Urinary bladder (tissue), 4 donors: ENCODE measurements at places on chromosomes 7 and 10. TPM values are rescaled to one million over a fixed set of nuclear protein-coding genes. Genes with fewer than 3 reads are reported as not detected.

GRCh38 chr10:74255888-74256357, 104.9 kb downstream of the ADK start:
- no peak for DNase-seq

CHAT gene
- 0.14 TPM for polyA plus RNA-seq

GRCh38 chr7:147912946-147913638, 677.5 kb upstream of the C7orf33 start:
- DNase-seq, result no peak

ACSM6 gene
- 0.42 TPM for polyA plus RNA-seq

CCDC172 gene
- not detected for polyA plus RNA-seq

SEC61A2 gene
- 6.4 TPM for polyA plus RNA-seq

GRCh38 chr10:35300063-35300699, 36.1 kb upstream of the CCNY start:
- no peak for DNase-seq

- no peak for DNase-seq
Measured at GRCh38 chr10:84401854-84402611, 73.6 kb downstream of the CCSER2 start.

- DNase-seq, result no peak
Measured at GRCh38 chr7:152351168-152351567, 84.6 kb downstream of the KMT2C start.

LRGUK gene
- 0.06 TPM for polyA plus RNA-seq

TLX1 gene
- not detected for polyA plus RNA-seq

EIF5AL1 gene
- 0.85 TPM for polyA plus RNA-seq

- no peak for DNase-seq
Measured at GRCh38 chr7:29365423-29365822, 170.8 kb downstream of the CHN2 start.

- DNase-seq, result no peak
Measured at GRCh38 chr10:119061352-119061751, 19.3 kb downstream of the EIF3A start.

DNA sequence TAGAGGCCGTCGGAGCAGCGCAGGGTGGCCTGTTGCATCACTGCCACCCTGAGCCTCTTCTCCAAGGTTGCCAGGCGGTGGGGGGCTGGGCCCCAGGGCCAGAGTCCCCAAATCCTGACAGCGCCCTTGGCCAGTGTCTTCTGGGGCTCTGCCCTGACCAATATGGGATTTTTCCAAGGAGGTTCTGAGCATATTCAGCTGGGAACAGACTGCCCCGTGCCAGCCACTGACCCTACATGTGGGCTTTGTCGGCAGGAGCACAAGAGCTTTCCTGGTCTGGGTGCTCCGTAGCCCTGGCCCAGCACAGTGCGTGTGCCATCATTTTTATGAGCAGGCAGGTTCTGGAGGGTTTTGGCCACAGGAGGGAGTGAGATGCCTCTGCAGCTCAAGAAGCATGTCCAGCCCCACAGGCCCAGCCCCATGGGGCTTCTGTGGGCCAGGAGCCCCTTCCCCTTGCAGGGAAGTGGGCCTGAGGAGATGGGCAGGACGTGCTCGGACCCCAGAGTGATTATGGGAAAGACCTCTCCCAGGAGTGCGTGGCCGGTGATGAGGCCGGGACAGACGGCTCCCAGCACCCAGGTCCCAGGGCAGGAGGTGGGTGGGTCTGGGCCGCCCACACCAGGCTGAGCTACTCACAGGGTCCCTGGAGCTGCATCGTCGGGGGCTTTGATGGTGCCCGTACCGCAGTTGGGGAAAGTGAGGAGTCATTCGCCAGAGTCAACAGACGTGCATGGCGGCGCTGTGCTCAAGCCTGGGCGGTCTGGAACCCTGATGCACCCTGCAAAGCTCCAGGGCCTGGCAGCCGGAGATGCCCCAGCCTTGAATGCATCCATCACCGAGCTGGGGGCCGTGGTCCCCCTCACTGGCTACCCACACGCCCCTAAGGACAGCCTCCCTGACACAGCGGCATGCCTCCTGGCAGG, 66.6 kb downstream of the PWWP2B start:
- no peak for DNase-seq

CALY gene
- 1.1 TPM for polyA plus RNA-seq

DNA sequence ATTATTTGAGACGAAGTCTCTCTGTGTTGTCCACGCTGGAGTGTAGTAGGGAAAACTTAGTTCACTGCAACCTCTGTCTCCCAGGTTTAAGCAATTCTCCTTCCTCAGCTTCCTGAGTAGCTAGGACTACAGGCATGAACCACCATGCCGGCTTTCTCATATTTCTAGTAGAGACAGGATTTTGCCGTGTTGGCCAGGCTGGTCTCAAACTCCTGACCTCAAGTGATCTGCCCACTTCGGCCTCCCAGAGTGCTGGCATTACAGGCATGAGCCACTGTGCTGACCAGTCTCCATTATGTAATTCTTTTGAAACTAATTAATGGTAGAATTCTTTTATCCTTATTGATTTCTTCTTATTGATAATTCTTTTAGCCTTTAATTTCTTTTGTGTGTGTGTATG, 32.5 kb downstream of the PCLO start:
- no peak for DNase-seq

GRCh38 chr7:138979226-138979979, 1.8 kb downstream of the KIAA1549 start:
- DNase-seq, result no peak

ZDHHC4 gene
- polyA plus RNA-seq, result 54.6 TPM

DNA sequence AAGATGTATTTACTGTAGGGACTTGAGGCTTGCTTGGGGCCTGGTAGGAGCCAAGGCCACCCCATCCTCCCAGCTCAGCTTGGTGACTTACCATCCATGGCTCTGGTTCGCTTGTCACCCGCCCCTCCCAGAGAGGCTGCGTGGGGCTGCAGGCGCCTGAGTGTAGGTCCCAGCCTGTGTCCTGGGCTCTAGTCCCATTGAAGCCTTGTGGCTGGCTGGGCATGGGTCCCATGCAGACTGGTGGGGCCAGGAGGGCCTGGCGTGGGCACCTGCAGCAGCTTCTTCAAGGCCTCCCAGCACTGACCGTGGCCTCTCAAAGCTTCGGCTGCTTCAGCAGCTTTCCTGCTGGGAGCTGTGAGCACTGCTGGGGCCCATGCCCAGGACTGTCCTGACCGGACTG, 118.1 kb downstream of the INPP5A start:
- DNase-seq, result no peak

DNA sequence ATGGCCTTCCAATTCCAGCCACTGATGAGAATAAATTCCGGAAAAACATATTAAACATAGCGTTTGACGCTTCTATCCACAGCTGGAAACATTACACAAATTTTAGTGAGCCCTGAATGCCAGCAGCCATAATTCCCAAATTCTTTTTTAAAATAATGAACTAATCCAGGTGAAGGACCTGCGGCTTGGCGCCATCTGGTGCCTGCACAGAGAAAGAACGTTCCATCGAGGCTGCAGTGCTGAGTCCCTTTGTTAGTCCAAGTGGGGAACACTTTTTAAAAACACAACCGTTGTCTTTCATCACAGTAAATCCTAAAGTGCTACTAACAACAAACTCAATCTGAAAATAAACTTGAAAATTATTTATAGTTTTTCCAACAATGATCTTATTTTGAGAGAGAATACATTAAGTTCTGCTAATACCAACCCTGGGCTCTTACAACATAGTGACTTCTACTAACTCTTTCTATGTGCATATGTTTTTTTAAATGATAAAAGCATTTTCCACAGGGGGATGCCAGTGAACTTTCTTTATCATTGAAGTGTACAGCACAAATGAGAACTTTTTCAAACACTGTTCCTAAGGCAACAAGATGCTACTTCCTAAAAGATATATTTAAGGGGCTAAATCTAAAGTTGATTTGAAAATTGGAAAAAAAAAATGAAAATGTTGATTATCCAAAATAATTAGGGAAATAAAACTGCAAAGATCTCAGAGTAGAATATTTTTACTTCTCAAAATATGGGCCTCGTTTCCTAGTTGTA, 166.9 kb upstream of the RNF32 start:
- DNase-seq, result no peak
